ENCODE measurements at places on chromosomes 13 and 19.
A peak's percentile ranks its signal among the peaks of the same experiment; 100 is the strongest.

DNA sequence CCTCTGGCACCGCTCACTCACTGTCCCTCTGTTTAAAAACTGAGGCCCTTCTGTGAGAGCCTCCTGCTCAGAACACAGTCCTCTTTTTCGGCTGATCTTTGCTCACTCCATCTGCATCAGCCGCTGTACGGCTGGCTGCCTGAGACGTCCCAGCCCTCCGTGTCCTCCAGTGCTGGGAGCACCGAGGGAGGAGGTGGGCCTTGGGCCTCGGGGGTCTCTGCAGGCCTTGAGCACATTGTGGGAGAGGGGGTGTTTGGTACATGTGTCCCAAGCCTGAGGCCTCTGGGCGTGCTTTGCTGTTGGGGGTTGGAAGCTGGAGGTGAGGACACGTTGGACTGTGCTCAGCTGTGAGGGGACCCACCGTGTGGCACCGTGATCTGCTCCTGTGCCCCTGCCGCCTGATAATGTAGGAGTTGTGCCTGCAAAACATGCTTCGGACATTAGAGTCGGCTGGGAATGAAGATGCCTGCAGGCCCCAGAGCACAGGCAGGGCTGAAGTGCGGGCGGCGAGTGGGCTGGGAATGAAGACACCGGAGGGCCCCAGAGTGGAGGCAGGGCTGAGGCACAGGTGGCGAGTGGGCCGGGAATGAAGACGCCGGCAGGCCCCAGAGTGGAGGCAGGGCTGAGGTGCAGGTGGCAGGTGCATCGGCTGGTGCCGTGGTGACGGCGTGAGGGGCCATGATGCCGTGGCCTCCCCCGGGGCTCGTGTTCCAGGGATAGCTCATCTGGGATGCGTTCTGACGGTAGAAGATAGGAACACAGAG lies 30.6 kb downstream of the MCF2L start:
- no peaks in the 10 kb centered on the region for H3K4me1 ChIP-seq
- H3K27me3 ChIP-seq: no peaks in the 10 kb centered on the region
- no peak overlapping the region for H3K4me3 ChIP-seq
- H3K27ac ChIP-seq: no peak overlapping the region

- H3K4me1 ChIP-seq: peaks cover 85% of the 10 kb centered on the region
- no peak overlapping the region for H3K4me3 ChIP-seq
- no peaks in the 10 kb centered on the region for H3K36me3 ChIP-seq
- H3K27me3 ChIP-seq: no peaks in the 10 kb centered on the region
- H3K27ac ChIP-seq: peak overlapping the region; percentile 96
- no peak for DNase-seq
Observed at GRCh38 chr19:38686530-38686888, 39.1 kb downstream of the ACTN4 start.

- H3K27me3 ChIP-seq: no peaks in the 10 kb centered on the region
- no peak overlapping the region for H3K27ac ChIP-seq
- peak overlapping the region; percentile 5 for H3K4me3 ChIP-seq
- H3K36me3 ChIP-seq: no peaks in the 10 kb centered on the region
- peaks cover 3% of the 10 kb centered on the region for H3K4me1 ChIP-seq
Observed at GRCh38 chr13:80530191-80530590, 189.3 kb upstream of the SPRY2 start.

- no peaks in the 10 kb centered on the region for H3K27me3 ChIP-seq
- H3K4me3 ChIP-seq: no peak overlapping the region
- no peaks in the 10 kb centered on the region for H3K4me1 ChIP-seq
- H3K36me3 ChIP-seq: no peaks in the 10 kb centered on the region
- no peak overlapping the region for H3K27ac ChIP-seq
- no peak for DNase-seq
Observed at GRCh38 chr13:24668955-24669582, 11.1 kb upstream of the ATP12A start.

DNA sequence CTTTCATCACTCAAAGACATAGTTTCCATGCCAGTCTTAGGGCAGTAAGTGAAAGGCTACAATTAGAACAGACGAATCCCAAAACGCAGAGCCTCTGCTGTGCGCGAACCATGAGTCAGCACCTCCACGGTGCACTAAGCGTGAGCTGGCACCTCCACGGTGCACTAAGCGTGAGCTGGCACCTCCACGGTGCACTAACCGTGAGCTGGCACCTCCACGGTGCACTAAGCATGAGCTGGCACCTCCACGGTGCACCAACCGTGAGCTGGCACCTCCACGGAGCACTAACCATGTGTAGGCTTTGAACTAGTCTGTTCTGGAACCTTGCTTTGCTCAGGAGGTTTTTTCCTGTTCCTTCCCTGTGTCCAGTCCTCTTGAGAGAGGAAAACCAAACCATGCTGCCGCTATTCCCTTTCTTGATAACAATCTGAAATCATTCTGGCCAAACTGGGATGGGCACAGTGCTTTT lies 120.6 kb downstream of the IRS2 start:
- H3K36me3 ChIP-seq: no peaks in the 10 kb centered on the region
- H3K4me1 ChIP-seq: no peaks in the 10 kb centered on the region
- DNase-seq: no peak
- no peaks in the 10 kb centered on the region for H3K27me3 ChIP-seq
- no peak overlapping the region for H3K4me3 ChIP-seq

DNA sequence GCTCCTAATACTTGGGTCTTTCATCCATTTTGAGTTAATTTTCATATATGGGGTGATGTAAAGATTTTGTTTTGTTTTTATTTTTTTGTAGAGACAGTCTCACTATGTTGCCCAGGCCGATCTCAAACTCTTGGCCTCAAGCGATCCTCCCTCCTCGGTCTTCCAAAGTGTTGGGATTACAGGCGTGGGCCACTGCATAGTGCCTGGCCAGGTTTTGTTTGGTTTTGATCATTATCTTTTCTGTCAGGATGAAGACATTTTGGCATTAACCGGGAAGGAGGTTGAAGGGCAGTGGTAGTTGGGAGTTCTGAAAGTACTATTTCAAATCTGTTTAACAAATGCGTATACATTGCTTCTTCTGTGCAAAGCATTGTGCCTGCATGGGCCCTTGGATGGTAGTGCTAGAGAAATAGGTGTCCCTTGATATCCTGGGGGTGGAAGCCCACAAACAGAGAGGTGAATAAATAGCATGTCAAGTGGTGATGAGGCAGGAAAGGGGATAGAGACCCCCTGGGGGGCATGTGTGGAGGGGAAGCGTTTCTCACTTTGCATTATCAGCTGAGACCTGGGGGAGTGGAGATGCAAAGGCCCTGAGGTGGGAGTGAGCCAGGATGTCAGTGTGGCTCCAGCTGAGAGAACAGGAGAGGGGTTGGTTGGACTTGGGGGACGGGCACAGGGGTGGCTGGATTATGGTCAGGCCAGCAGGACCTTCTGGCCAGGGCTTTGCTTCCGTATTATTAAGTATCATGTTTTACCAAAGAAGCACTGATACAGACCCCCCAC lies 41.4 kb downstream of the GATAD2A start:
- H3K4me3 ChIP-seq: no peak overlapping the region
- H3K36me3 ChIP-seq: no peaks in the 10 kb centered on the region
- H3K27me3 ChIP-seq: no peaks in the 10 kb centered on the region
- H3K4me1 ChIP-seq: no peaks in the 10 kb centered on the region
- DNase-seq: no peak

GRCh38 chr13:29382021-29382420 lies 213.5 kb downstream of the SLC7A1 start:
- peaks cover 3% of the 10 kb centered on the region for H3K36me3 ChIP-seq
- H3K4me3 ChIP-seq: no peak overlapping the region
- no peak for DNase-seq
- H3K4me1 ChIP-seq: no peaks in the 10 kb centered on the region

- no peaks in the 10 kb centered on the region for H3K27me3 ChIP-seq
- H3K36me3 ChIP-seq: peaks cover 24% of the 10 kb centered on the region
- no peak within 1 kb of the TSS for H3K27ac ChIP-seq
- H3K4me3 ChIP-seq: no peak within 1 kb of the TSS
- no peak for DNase-seq
- peaks cover 14% of the 10 kb centered on the region for H3K4me1 ChIP-seq
Observed at GRCh38 chr13:113973218-113974164, at the start of gene C13orf46. Gene C13orf46, minus strand, starts transcription at chr13:113974076. Its CDS starts 79 bp downstream, at chr13:113973997.

GRCh38 chr19:53867225-53868090 lies at the start of gene MYADM:
Gene MYADM, plus strand, starts transcription at chr19:53867883. Its CDS starts 5,647 bp downstream, at chr19:53873530.
- H3K27me3 ChIP-seq: no peaks in the 10 kb centered on the region
- H3K4me3 ChIP-seq: peak within 1 kb of the TSS; percentile 86
- peaks cover 28% of the 10 kb centered on the region for H3K4me1 ChIP-seq
- H3K27ac ChIP-seq: peak within 1 kb of the TSS; percentile 99
- peak; percentile 100 for DNase-seq

GRCh38 chr19:46784262-46785053 lies 3.9 kb downstream of the SLC1A5 start:
- peak overlapping the region; percentile 78 for H3K4me3 ChIP-seq
- peak; percentile 81 for DNase-seq
- no peak overlapping the region for H3K27ac ChIP-seq
- H3K4me1 ChIP-seq: peaks cover 3% of the 10 kb centered on the region

DNA sequence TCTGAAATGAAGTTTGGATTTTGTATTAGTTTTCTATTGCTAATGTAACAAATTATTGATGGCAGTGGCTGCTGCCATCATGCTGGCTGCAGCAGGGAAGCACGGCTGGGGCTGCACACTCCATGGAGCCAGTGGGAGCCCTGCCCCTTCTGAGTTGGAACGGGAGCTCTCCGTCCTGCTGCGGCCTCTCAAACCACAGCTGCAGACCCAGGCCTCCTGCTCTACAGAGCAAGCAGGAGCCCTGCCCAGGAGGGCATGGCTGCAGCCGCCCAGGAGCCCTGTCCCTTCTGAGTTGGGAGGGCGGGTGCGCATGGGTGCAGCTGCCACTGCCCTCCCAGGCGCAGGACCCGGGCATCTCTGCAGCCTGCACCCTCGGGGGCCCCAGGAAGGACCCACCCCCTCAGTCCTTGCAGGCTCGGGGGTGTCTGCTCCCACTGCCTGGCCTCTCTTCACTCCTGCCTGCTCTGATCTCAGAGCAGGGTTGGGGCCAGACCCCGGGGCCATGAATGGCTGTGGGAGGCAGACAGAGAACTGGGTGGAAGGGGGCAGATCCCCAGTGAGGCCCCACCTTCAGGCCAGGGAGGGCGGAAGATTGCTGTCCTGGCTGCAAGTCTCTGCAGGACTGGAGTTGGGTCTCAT lies 21.0 kb upstream of the ESD start:
- H3K27ac ChIP-seq: no peak overlapping the region
- no peaks in the 10 kb centered on the region for H3K27me3 ChIP-seq
- H3K36me3 ChIP-seq: no peaks in the 10 kb centered on the region

- H3K36me3 ChIP-seq: no peaks in the 10 kb centered on the region
- DNase-seq: no peak
- no peaks in the 10 kb centered on the region for H3K4me1 ChIP-seq
- peaks cover 8% of the 10 kb centered on the region for H3K27me3 ChIP-seq
Observed at GRCh38 chr19:30374539-30374864, 2.3 kb downstream of the ZNF536 start.

- no peaks in the 10 kb centered on the region for H3K36me3 ChIP-seq
- H3K4me1 ChIP-seq: no peaks in the 10 kb centered on the region
- DNase-seq: no peak
- no peak overlapping the region for H3K4me3 ChIP-seq
Observed at GRCh38 chr13:73090116-73090822, 31.5 kb downstream of the KLF5 start.

- H3K27me3 ChIP-seq: no peaks in the 10 kb centered on the region
- no peak for DNase-seq
- H3K4me3 ChIP-seq: no peak overlapping the region
- peaks cover 53% of the 10 kb centered on the region for H3K36me3 ChIP-seq
Observed at GRCh38 chr19:38308006-38308766, 4.1 kb downstream of the C19orf33 start.

DNA sequence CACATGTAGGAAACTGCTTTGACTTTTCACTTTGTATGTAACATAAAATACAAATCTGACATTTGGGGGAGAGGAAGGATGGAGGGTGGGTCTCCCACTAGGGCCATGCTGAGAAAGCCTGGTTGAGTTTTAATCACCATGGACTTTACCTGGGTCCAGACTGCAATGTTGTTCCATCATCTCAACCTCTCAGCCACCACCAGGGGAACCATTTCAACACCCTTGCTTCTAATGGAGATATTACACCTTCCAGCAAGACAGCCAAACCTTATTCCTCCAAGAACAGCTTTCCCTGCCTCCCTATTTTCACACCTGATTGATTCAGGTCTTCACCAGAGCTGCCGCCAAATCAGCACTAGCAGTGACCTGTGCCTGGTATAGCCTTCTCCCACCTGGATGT lies 56.0 kb downstream of the ZAR1L start:
- no peak for DNase-seq
- H3K27me3 ChIP-seq: no peaks in the 10 kb centered on the region
- H3K4me1 ChIP-seq: peaks cover 17% of the 10 kb centered on the region

- no peak overlapping the region for H3K27ac ChIP-seq
- H3K4me1 ChIP-seq: no peaks in the 10 kb centered on the region
- no peak overlapping the region for H3K4me3 ChIP-seq
- no peak for DNase-seq
- H3K36me3 ChIP-seq: no peaks in the 10 kb centered on the region
- no peaks in the 10 kb centered on the region for H3K27me3 ChIP-seq
Observed at GRCh38 chr13:21309542-21310172, 133.2 kb downstream of the MRPL57 start.

- no peaks in the 10 kb centered on the region for H3K4me1 ChIP-seq
- DNase-seq: no peak
- no peaks in the 10 kb centered on the region for H3K27me3 ChIP-seq
- H3K36me3 ChIP-seq: no peaks in the 10 kb centered on the region
Observed at GRCh38 chr19:19550972-19551852, 13.1 kb downstream of the CILP2 start.

GRCh38 chr13:102275969-102276368 lies 125.9 kb downstream of the FGF14 start:
- no peaks in the 10 kb centered on the region for H3K27me3 ChIP-seq
- no peaks in the 10 kb centered on the region for H3K4me1 ChIP-seq
- no peak overlapping the region for H3K4me3 ChIP-seq
- DNase-seq: no peak
- no peak overlapping the region for H3K27ac ChIP-seq

- H3K4me3 ChIP-seq: no peak overlapping the region
- no peak for DNase-seq
- no peaks in the 10 kb centered on the region for H3K4me1 ChIP-seq
- H3K27me3 ChIP-seq: no peaks in the 10 kb centered on the region
Observed at GRCh38 chr13:102261809-102262208, 140.0 kb downstream of the FGF14 start.

DNA sequence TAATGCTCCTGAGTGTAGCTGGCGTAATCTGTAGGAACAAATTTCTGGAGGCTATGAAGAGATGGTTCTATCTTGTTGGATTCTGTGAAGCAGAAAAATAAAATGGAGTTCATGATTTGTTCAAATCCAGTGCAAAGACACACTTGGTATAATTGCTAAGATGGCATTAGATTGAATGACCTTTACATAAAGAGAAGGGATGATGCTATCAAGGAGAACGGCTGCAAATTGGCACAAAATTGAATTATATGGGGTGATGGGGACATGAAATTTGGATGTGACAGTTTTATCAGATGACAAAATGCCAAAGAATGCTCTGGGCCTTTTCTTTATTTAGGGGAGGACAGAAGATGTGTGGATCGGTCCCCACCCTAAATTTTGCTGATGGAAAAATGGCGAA lies 4.0 kb downstream of the METTL21C start:
- no peaks in the 10 kb centered on the region for H3K36me3 ChIP-seq
- DNase-seq: no peak
- no peaks in the 10 kb centered on the region for H3K4me1 ChIP-seq
- H3K4me3 ChIP-seq: no peak overlapping the region
- H3K27ac ChIP-seq: no peak overlapping the region
